ENCODE measurements at places on chromosomes 16 and 17.

DNA sequence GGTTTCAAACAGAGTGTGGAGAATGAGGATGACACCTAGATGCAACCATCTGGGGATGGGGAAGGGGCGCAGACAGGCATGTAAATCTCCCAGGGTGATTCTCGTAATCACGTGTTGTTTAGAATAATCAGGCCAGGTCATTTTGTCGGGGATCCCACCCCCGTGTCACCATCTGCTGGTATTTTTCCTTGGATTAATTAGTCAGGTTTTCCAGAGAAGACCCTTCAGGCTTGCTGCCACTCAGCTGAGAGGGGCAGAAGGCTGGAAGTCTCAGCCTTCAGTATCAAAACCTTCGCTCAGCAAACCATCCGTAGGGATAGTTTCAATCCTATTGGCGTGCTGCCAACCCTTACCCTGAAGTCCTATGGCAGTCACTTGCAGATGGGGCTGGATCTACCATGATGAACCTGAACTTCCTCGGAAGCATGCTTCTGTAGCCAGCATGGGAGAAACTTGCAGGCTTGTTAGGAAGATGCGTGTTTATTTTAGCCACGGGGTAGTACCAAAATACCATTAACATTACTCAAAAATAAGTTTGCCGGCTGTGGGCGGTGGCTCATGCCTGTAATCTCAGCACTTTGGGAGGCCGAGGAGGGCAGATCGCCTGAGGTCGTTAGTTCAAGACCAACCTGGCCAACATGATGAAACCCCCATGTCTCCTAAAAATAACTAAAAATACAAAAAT is 7.5 kb upstream of the ADCY9 start:
- DNase-seq = peak; percentile 79

DNA sequence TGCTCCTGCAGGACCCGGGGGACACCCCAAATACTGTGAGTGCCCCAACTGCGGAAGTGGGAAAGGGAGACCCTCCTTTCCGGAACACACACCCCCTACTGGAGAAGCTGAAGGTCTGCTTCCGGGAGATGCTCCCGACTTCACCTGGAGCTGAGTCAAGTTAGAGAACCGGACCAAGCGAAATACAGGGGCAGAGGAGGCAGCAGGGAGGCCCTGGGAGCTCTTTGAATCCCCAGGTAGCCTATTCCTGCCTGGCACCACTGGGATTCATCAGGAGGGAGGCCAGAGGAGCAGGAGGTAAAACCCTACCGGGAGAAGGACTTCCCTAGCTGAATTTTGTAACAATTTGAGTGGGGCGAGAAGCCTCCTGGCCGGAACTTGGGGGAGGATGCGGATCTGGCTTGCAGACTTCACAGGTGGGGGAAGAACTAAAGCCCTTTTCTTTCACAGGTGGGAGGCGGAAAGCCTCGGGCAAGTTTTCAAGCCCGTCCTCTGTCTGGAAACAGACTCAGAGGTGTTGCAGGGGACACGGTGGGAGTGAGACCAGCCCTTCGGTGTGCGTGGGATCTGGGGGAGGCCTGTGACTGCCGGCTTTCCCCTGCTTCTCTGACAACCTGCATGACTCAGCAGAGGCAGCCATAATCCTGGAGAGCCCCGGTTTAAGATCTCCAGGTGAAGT is 22.4 kb upstream of the TEKT1 start:
- no peak for DNase-seq

- peak; percentile 39 for DNase-seq
Observed at GRCh38 chr16:4511441-4512082, 27.0 kb downstream of the CDIP1 start.

GRCh38 chr16:87098976-87099720 is 218.0 kb downstream of the C16orf95 start:
- no peak for DNase-seq

DNA sequence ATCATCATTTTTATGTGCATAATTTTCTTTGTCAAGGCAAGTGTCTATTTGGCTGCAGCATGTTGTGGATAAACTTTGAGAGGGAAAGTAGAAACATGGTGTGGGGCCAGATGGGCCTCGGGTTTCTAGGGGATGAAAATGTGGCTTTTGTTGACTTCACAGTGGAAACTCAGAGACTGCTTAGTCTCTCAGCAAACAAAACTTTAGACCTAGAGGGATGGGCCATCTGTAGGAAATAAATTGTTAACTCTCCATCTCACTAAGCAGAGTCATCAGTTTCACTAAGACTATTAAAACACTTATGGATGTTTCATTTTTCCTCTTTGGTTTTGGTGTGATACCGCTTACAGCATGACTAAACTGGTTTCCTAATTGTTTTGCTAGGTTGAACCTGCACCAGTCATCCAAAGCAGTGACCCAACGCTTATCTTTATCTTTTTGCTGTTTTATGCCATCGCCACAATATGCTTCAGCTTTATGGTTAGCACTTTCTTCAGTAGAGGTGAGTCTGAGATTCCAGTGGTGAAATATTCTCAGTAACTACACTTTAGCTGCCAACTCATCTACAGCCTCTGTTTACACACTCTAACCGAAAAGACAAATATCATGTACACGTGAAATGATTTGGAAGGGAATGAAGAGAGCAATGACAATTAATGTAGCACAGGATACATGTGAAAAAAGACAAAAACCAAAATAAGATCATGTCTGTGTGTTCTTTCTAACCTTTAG is 60.6 kb upstream of the CRYM start:
- DNase-seq = no peak

Measured in IMR-90 (cell line).